ENCODE measurements at places on chromosomes 3 and 15. TPM values are rescaled to one million over a fixed set of nuclear protein-coding genes. Genes with fewer than 3 reads are reported as not detected.

DNA sequence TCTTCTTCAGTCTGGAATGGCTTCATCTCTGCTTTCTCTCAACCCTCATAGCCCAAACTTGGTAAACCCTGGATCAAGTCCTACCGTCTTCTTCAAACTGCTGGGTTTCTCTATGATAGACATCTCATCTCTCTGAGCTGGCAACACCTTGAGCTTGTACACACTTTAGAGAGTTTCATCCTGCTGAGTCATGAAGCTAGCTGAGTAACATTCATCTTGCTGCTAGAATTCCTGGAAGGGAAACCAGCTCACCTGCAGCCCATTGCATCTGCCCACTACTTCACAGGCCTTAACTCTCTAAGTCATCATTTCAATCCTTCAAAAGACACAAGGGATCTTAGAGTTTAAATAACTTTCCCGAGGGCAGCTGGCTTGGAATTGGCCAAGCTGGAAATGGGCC, 175.5 kb upstream of the RORA start:
- no peaks in the 10 kb centered on the region for H3K36me3 ChIP-seq
- no peaks in the 10 kb centered on the region for H3K4me1 ChIP-seq
- no peak overlapping the region for H3K4me3 ChIP-seq
- no peak for DNase-seq

Gene CNTN3
- 0.50 TPM for total RNA-seq

Gene TXNRD3
- 11.1 TPM for total RNA-seq

Gene CPB1
- total RNA-seq: not detected

All from astrocyte (in vitro differentiated cells and primary cell).